IPS-NIHi11 (cell line): ENCODE measurements at places on chromosomes 4 and X.

DNA sequence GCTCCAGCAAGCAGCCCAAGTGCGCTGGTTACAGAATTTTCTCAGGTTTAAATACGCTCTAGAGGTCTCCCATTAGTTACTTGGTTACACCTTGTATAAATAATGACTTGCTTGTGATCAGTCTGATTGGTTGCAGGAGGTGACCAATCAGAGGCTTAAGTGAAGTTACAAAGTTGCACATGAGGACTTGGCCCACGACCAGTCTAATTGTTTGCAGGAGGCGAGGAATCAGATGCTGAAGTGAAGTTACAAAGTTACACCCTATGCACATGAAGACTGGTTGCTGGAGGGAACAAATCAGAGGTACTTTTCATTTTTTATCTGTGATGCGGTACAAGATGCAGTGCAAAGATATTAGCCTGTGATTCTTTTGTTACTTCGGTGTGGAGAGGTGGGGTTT, 80.7 kb downstream of the UBE2NL start:
- DNase-seq: no peak

DNA sequence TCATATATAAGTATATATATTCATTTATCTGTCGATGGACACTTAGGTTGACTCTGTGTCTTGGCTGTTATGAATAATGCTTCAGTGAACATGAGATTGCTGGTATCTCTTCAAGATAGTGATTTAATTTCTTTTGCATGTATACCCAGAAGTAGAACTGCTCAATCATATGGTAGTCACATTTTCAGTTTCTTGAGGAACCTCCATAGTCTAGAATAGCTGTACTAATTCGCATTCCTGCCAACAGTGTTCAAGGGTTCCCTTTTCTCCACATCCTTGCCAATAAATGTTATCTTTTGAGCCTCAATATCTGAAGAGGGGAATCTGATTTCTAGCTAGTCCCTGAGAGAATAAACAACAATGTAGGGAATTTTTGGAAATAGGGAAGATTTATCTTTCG, 32.4 kb upstream of the CCNG2 start:
- DNase-seq: no peak

- DNase-seq: no peak
Measured at GRCh38 chrX:148649145-148649795, 148.9 kb downstream of the AFF2 start.

DNA sequence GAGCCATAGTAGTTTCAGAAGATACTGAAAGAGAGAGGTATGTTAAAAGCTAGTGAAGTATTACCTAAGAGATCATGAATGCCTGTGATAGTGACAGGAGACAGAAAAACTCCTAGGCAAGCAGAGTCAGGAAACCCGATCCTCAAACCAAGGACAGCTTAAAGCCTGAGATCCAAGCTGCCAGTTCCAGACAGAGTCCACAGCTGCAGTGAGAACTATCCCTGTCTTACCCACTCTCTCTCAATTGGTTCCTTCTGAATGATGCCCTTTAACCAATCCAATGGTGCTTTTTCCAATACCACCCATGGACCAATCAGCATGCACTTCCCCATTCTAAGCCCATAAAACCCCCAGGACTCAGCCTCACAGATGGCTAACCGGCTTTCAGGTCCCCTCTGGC, 90.4 kb upstream of the PCDH10 start:
- DNase-seq: no peak

- no peak for DNase-seq
Measured at GRCh38 chrX:40088803-40089540, 8.8 kb downstream of the BCOR start.

GRCh38 chr4:29966386-29966785, 753.8 kb upstream of the PCDH7 start:
- no peak for DNase-seq

- DNase-seq: no peak
Measured at GRCh38 chr4:74692972-74693371, 101.4 kb downstream of the BTC start.

DNA sequence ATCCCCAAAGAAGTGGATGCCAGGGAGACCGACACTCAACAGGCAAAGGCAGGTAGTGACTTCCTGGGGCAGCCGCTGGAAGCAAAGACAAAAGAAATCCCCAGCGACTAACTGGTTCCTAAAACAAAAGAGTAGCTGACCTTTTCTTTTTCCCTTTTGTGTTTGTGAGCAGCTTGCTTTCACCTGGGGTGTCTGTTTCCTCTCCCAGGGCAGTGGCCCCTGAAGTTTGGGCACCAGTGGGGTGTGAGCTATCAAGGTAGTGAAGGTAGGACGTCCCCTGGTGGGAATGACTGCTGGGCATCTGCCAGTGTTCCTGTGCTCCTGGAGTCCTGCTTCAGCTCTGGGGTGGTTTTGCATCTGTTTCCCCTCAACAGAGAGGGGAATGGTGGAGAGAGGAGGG, 41.6 kb upstream of the STIM2 start:
- DNase-seq: peak; percentile 60

DNA sequence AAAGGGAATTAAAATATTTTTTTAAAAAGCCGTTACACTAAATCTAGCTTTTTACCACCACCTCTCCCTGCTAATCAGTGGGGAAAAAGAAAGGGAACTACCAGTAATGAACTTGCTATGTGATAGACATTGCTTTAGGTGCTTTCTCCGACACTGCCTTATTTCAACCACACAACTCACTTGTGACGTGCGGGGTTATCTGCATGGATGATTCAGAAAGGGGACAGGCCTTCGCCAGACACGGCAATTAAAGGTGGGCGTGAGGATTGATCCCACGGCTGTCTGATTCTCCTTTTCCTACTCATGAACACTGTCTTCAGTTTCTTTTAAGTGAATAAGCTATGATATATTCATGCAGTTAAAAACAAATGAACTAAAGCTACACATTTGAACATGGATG, 882 bp upstream of the CXCR3 start:
- DNase-seq: no peak

GRCh38 chr4:186700746-186701145, 22.9 kb downstream of the FAT1 start:
- DNase-seq: no peak

DNA sequence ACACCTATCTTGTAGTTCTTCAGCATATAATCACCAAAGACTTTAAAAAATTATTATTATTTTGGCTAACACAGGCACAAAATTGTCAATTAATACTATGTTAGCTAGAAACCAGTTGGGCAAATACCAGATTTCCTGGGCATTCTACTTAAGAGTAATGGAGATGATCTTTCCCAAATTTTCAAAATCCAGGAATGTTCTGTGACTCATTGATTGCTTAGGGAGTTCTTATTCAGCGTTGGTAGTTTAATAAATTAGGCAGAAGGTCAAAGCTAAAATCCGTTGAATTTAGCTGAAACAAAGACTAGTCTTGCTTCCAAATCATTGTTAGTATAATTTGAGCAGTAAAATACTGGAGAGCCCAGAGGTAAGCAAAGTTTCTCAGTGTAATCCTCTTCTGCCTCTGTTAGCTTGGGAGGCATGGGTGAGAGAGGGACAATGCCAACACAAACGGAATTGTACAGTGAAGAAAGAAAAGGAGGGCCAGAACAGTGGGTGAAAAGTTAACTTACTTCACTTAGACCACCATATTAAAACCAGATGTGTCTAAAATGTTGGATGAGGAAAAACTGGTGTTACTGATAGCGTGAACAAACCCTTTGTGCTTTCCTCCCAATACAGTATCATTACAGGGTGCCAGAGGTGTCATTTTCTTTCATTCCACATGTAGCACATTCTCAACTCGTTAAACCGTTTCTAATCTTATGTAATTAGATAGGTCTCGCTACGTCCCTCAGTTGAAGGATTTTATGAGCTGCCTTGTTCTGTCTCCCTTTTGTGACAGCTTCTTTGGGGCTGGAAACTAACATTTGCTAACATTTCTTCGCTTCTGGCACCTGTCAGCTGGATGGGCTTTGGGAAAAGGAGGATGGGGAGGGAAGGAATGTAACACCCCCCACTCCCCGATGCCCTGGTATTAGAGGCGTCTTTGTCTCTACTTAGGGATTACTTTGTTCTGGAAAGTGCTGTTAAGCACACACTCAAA, 87.4 kb upstream of the CITED1 start:
- no peak for DNase-seq

DNA sequence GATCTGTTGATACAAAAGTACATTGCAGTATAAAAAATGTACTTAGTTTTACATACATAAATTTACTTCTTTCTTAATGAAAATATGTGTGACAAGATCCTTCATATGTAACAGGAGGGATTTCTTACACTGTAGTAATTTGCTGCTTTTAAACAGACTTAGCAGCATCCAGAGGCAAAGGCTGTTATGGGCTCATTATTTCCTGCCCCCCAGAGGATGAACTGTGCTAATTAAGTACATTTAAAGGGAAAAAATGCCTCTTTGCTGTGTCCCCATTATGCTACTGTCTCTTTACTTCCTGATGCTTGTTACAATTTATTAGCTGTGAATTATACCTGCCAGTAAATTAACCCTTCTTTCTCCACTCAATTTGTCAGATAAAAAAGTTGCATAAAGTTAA, 47.1 kb downstream of the NDST3 start:
- DNase-seq: no peak

- DNase-seq: no peak
Measured at GRCh38 chr4:138871555-138871875, 144.1 kb upstream of the NOCT start.

DNA sequence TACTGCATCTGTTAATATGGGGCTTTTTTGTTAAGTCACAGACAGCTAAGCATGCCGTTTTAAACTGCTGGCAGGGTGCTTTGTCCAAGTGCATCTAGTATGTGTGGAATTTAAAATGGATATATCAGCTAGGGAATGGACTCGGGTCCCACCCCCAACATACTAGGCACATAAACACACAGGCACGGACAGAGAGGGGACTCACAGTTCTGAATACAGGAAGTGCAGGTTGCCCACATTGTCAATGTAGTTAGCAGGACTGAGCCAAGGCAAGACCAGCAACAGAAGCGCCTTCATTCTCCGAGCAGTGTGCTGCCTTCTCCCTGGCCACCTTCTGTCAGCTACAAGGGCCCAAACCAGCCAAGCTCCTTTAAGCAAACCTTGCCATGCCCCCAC, 33.6 kb downstream of the LNX1 start:
- no peak for DNase-seq

GRCh38 chr4:26531491-26532116, 41.3 kb upstream of the CCKAR start:
- no peak for DNase-seq

- no peak for DNase-seq
Measured at GRCh38 chr4:40190465-40190864, 6.4 kb upstream of the RHOH start.

GRCh38 chr4:185792384-185793115, 19.4 kb downstream of the SORBS2 start:
- DNase-seq: peak; percentile 21

DNA sequence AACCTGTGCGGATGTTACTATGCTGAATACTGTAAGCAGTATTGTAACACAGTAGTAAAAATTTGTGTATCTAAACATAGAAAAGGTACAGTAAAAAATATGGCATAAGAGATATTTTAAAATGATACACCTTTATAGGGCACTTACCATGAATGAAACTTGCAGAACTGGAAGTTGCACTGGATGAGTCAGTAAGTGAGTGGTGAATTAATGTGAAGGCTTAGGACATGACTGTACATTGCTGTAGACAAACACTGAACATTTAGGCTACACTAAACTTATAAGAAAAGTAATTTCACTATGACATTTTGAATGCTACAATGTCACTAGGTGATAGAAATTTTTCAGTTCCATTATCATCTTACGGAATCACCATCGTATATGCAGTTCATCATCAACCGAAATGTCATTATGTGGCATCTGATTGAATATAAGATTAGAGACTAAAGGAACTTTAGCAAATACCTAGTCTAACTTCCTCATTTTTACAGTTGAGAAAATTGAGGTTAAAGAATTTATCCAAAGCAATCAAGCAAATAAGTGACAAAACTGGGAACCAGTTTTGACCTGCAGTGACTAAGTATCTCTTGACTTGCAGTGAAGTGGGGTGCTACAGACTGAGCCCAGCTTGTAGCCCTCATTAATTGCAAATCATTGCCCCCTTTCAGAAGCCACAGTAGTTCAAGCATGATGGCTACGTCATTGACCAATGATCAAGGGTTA, 55.3 kb downstream of the EGF start:
- DNase-seq: no peak

GRCh38 chr4:150943818-150944217, 71.3 kb downstream of the LRBA start:
- DNase-seq: no peak

GRCh38 chr4:95066050-95066449, 308.3 kb downstream of the BMPR1B start:
- no peak for DNase-seq

DNA sequence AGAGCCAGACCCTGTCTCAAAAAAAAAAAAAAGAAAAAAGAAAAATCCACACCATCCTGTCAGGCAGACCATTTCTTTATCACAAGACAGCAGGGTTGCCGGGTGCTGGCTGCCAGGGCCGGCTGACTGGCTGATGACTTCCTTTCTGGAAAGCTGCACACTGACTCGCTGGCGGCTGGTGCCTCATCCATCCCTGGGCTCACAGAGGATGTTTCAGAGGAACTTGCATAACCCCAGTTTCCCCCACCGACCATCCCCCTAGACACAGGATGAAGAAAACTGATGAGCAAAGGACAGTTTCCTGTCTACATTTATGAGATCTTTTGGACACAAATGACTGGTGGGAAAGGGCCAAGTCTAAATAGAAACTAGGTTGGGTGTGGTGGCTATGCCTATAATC, 14.1 kb downstream of the HPSE start:
- DNase-seq: no peak

DNA sequence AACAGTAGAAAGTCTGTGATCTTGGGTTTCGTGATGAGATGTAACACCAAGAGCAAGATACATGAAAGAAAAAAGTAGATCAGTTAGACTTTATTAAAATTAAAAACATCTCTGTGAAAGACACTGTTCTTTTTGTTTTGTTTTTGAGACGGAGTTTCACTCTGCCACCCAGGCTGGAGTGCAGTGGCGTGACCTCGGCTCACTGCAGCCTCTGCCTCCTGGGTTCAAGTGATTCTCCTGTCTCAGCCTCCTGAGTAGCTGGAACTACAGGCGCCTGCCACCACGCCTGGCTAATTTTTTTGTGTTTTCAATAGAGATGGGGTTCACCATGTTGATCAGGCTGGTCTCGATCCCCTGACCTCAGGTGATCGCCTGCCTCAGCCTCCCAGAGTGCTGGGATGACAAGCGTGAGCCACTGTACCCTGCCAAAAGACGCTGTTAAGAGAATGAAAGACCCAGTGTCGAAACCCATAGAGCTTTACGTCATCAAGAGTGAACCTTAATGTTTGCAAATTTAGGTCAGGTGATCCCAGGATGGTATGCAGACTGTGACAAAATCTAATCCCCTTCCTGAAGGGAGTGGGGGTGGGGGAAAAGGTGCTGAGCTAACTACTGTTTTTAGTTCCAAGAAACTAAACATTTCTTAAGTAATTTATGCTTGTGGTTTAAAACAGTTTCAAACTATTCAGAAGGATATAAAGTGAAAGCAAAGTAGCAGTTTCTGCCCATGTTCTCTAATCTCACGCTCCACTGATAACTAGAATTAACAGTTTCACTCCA, 8.0 kb downstream of the OFD1 start:
- DNase-seq: no peak

- no peak for DNase-seq
Measured at GRCh38 chrX:19849464-19850080, 37.8 kb downstream of the SH3KBP1 start.
